T47D (cell line): ENCODE measurements at places on chromosomes 16 and 17.

DNA sequence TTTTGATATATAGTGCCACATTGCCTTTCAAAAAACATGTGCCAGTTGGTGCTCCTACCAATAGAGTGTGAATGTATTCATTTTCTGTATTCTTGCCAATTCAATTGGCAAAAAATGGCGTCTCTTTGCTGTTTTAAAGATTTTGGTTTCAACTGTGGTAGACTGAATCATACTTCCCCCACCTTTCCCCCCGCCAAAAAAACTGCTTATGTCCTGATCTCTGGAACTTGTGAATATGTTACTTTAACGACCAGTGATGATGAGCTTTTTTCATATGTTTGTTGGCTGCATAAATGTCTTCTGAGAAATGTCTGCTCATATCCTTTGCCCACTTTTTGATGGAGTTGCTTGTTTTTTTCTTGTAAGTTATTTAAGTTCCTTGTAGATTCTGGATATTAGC lies 325.1 kb upstream of the KCNJ16 start:
- no peak for DNase-seq

- no peak for DNase-seq
Measured at GRCh38 chr16:50309527-50310307, 43.4 kb downstream of the ADCY7 start.

DNA sequence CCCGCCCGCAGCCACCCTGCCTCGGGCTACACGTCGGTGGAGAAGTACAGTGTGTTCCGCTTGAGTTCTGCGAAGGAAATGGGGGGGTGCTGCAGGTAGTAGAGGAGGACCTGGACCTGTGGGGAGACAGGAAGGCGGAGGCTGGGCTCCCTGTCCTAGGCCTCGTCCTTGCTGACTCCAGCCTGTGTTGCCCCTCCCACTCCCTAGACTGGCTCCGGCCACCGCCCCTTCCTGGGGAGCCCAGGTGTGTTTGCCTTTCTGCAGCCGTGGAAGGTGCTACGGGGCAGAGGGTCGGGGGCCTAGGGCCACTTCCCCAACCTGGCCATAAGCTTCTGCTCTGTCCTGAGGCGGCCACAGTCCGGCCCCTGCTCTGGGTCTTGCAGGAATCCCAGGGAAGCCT lies 9.1 kb downstream of the TIMM22 start:
- no peak for DNase-seq

DNA sequence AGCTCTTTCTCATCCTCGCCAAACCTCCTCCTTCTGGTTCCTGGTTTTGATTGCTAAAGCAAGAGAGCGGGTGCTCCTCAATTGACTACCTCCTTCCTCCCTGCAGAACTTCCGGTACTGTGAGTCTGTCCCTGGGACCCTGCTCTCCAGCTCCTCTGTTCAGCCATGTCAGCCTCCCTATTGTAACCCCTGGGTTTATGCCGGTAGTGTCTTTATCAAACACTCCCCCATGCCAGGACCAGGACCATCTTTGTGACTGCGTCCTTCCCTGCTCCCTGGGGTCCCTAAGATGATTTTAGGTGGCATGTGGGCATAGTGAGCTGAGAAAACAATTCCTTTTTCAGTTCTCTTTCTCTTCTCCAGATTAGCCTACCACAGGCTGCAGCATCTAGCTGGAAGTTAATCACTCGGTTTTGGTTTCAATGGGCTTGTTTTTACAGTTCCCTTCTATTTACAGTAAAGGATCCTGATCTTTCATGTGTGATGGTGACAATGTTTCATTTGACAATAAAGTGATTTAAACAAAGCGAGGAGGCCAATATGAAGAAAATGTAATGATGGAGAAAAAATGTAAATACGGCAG lies 27.7 kb upstream of the IL21R start:
- no peak for DNase-seq

GRCh38 chr16:8849411-8850011 lies 19.3 kb downstream of the CARHSP1 start:
- no peak for DNase-seq

- peak; percentile 19 for DNase-seq
Measured at GRCh38 chr17:11954936-11955335, 42.3 kb downstream of the ZNF18 start.

GRCh38 chr17:60770946-60771422 lies 93.3 kb downstream of the BCAS3 start:
- DNase-seq, result no peak

DNA sequence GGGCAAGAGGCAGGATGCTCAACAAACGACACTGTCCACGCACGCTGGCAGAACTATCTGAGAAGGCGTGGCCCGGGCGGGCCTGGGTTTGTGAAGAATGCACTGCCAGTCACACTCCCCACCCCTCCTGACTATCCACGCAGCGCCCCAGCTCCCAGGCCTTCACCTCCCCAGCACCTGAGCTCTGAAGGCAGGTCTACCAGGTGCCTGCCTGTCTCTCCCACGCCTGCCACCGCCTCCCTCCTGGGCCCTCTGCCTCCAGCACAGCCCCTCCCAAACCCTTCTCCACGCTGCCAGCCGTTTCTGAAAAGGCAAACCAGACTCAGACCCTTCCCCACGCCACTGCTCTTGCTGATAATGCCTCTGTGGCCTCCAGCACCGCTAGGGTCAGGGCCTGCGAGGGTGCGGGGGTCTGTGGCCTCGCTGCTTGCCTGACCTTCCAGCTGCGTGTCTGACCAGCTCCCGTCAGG lies 11.6 kb downstream of the MYBBP1A start:
- no peak for DNase-seq

DNA sequence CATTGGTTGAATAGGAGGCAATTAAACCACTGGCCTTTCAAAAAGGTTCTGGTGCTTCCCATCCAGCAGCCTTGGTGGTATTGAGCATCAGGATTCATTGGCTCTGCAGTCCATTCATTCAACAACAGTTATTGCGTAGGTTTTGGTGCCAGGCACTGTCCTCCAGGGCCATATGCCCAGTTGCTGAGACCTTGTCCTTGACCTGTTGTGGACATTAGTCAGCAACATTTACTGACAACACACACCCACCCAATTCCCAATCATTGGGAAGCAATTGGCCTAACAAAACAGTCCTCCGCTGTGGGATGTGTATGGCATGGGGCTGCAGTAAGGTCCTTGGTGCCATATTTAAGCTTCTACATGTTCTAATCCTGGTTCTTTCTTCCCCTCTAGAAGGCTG lies 82.2 kb downstream of the AXIN2 start:
- no peak for DNase-seq

GRCh38 chr17:61331178-61331577 lies 68.5 kb upstream of the TBX2 start:
- DNase-seq, result no peak

- DNase-seq, result no peak
Measured at GRCh38 chr17:40602445-40603443, 37.5 kb upstream of the CCR7 start.

DNA sequence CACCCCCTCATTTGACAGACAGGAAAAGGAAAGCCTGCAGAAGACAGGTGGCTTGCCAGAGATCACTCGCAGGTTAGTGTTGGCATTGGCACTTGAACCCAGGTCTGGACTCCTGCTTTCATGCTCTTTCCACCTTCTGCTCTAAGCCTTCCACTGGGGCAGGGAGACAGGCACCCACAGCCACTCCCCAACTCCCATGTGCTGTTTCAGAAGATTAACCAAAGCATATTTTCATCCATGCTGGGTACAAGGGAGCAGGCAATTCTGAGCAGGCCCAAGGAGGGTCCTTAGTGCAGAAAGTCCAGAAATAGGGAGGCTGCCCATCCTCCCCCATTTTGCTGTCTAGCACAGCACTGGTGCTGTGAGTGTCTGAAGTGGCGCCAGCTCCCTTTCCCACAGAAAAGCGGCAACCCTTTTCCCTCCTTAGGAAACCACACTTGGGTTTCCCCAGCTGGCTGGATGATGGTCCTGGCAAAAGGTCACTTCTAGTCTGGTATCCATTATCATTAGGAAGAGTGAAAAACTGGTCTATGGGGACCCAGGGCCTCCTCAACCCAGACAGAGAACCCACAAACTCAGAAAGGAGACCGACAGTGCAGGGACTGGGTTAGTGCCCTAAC lies 2.0 kb upstream of the CAVIN1 start:
- no peak for DNase-seq

- DNase-seq, result peak; percentile 54
Measured at GRCh38 chr17:64441772-64442540, 7.0 kb upstream of the MILR1 start.

GRCh38 chr16:72266836-72267235 lies 94.9 kb upstream of the PMFBP1 start:
- DNase-seq, result no peak

DNA sequence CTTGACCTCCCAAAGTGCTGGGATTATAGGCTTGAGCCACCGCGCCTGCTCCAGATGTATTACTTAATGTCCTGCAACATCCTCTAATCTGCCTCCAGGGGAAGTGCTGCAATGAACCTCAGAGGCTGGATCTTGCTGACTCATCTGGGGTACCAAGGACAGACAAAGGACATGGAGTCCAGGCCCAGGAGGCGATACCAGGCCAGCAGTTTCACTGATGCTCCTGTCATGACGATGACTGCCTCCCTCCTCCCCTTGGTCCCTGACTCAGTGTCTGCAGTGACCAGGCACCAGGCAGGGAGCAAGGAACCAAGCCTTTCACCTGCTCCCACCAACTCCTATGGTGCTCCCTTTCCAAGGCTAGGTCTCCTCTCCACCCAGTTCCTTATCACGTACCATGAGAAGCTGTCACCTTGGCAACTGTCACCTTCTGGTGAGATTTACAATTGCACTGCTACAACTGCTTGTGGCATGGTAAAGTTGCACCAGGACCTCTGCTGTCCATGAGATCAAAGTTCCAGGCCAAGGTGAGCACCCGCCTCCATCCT lies 21.6 kb upstream of the PHOSPHO1 start:
- no peak for DNase-seq

GRCh38 chr16:63415014-63415413 lies 1378.8 kb upstream of the CDH8 start:
- no peak for DNase-seq

DNA sequence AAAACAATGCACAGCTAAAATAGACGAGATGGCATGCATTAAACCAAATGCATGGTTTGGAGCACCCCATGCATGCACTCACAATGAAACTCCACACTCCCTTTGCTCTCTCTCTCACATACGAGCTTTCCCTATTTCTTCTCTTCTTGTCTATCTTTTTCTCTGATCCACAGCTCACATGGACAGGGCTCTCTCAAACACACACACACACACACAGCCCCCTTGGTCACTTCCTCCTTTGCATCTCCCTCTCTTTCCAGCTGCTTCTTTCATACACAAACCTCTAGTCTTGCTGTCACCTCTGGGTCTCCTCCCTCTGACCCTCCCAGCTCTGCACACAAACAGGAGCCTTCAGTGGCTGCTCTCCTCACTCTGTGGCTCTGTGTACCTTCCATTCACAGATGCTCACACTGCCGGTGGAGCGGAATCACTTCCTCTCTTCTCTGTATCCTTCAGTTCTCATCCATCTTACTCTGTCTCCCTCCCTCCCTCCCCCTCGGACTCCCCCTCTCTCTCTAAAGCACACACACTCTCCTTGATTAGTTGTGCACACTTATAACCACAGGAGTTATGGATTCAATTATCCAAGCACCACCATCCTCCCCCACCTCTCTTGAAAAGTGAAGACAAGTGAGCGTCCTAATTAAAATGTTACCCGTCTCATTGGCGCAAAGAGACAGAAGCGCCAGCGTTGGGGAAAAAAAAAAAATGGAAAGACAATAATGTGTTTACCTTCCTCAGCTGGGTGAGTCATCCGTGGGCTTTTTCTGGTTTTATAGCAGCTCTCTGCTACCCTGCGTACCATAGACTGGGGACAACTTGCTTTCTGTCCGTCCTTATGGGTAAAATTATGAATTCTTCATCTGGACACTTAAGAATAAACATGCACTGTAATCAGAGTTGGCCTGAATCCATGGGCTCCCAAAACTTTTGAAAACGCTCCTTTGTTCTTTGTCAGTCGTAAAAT lies 90.8 kb downstream of the SHISA6 start:
- DNase-seq, result no peak

DNA sequence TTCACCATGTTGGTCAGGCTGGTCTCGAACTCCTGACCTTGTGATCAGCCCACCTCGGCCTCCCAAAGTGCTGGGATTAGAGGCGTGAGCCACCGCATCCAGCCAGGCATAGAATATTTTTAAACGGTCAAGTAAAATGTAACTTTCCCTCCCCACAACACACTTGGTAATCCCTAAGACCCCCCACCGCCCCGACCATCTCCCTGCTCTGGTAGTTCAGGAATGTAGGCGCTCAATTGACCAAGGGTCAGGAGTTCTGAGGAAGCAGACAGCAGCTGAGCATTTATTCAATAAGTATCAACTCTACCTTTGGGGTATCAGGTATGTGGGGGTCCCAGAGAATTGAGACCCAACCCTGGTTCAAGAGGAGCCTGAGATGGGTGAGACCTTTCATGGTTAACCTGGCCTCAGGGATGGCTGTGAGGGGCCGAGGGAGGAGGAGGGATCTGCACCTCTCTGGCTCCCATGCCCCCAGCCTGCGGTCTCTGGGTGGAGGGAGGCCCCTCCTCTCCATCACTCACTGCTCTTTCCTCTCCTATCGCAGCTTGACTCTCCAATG lies 48.4 kb upstream of the TOB1 start:
- no peak for DNase-seq
